ENCODE measurements at places on chromosomes 12 and 14.

DNA sequence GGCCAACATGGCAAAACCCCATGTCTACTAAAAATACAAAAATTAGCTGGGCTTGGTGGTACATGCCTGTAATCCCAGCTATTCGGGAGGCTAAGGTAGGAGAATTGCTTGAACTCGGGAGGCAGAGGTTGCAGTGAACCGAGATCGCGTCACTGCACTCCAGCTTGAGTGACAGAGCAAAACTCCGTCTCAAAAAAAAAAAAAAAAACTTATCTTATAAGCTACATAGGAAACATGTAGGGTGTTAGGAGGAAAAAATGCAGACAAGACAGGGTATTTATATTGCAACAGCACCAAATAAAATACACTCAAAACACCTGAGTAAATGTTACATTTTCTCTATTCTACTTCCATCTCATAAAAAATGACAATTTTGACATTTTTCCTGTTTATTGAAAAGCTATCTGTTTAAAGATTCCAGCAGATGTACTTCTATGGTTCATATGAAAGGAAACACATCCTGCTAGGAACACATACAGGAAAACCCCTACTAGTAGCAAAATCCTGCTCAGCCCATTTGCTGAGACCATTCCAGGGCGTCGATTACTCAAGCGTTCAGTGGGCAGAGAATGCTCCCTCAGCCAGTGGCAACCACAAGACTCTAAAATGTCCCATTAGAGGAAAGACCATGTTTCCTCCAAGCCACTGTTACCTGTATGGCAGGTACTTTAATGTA is 19.7 kb downstream of the CORO1C start:
- no peak for DNase-seq

DNA sequence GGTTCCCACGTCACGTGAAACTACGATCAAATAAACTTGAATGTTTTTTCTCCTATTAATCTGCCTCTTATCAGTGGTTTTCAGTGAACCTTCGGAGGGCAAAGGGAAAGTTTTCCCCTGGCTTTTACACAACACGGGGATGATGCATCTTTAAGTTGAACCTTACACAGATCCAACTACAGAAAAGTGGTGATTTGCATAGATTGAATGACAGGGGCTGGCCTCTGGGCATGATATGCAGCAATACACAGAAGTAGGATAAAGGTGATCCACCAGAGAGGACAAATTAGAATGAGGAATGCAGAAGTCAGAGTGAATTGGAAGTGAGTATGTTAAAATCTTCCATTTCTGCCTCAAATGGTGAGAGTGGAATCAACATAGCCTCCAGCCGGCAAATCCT is 11.6 kb downstream of the GSG1 start:
- no peak for DNase-seq

GRCh38 chr14:23371865-23372264 is 744 bp upstream of the IL25 start:
- no peak for DNase-seq

GRCh38 chr12:59999291-59999690 is 403.5 kb downstream of the SLC16A7 start:
- no peak for DNase-seq

DNA sequence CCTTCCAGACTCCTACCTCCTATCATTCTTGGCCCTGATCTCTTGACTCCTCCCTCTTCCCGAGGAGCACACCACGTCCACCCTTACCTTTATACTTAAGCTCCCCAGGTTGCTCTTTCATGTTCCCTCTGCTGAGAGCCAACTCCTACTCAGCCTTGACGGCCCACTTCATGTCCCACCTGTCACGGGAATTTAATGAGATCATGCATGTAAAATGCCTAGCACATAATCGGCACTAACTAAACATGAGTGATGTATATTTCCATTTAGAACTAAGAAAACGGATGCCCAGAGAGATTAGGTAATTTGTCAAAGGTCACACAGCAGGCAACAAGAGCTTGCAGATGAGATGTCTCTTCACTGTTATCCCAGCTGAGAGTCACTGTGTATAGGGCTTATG is 45.1 kb downstream of the NOS1 start:
- no peak for DNase-seq

DNA sequence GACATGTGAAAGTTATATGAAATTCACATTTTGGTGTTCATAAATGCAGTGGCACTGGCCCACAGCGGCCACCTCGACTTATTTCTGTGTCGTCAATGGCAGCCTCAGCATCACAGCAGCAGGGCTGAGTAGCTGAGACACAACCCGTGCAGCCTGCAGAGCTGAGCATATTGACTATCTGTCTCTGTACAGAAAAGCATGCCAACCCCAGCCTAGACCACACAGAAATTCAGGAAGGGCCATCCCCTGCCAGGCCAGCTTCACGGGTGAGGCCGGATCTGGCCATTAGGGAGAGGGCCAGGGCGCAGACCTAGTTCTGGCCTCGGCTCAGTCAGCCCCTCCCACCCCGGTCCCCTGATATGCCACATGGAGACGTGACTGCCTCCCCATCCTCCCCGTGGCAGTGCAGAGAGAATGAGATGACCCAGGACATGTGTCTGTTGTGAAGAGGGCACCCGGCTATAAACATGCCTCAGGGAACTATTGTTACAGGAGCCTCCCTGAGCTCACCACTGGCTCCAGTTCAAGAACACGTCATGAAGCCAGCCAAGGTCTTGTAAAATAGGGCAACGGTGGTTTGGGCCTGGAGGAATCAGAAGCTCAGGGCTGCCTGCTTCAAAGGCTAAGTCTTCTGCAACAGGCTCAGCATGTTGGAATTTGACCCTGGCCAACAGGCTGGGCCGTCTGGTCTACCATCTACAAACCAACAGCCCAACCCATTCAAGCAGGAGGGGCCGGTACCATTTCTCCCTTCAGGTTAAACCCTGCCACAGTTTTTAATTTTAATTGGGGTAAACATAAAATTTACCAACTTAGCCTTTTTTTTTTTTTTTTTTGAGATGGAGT is 25.5 kb downstream of the SCARB1 start:
- DNase-seq: no peak

- DNase-seq: no peak
Observed at GRCh38 chr14:63793376-63793775, 59.4 kb upstream of the SYNE2 start.

DNA sequence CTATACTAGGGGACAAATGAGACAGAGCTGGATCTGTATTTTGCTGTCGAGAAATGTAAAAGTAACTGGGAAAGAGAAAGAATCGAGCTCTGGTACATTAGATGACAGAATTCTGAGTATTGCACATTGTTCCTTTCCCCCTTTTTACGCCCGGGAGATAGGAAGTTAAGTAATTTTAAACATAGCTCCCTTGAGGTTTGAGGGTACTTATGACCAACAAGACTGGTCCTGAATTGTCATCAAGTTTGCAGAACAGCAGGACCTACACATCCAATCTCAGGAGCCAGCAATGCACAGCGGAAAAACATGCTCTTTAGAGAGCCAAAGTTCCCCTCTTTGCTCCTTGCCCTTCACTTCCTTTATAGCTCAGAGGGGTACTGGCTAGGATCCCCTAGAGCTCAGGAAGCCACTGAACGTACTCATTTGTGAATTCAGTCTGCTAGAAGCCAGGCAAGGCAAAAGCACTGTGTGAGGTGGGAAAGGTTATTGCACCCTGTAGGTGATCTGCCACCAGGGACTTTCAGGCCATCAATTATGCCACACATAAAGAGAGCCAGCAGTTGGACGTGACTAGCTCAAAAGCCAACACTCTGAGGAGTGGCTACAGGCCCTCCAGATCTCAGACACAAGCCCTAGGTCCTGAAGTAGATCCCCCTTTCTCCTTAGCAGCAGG is 333.8 kb downstream of the KCNH5 start:
- DNase-seq: no peak

DNA sequence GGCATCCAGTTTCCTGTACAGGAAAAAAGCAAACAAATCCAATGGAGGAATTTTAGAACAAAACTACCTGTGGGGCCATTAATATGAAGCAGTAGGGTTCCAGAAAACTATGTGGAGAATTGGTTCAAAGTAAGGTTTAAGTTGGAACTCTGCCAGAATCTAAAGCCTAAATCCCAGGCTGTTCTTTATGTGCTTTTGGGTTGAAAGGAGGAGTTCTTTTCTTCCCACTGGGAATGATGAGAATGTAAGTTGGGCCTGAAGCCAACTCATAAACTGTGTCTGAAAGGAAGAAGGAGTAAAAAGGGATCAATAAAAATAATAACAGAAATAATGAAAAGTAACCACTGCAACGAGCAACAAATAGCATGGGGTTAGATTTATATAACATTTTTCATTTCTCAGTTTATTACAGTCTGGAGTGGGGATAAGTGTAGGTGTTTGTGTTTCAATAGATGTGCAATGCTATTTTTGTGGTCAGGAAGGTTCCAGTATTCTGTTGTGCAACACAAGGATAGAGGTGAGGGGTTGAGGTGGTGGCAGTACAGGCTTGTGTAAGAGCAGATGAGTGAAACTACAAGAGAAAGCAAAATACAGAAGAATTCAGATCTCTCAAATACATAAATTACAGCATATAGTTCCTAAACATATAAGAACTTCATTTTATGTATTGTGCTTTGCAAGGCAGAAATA is 373.6 kb downstream of the EMP1 start:
- no peak for DNase-seq

DNA sequence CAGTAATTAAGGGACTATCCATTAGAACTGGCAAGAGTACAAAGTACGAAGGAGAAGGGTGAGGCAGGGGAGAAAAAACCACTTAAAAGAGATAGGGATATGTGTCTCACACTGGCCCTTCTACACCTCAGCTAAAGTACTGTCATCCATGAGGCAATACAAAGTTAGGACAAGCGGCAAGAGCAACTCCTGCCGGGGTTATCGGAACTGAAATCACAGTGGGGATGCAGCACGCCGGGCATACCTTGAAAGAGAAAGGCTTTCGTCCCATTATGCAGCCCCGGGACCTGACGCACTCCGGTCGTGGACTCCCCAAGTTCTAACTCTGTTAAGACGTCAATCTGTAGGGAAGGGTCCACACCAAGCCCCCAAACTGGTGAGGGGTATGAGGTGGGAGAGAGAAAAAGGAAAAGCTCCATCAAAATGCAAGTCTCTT is 1.1 kb downstream of the NELL2 start:
- peak; percentile 11 for DNase-seq

DNA sequence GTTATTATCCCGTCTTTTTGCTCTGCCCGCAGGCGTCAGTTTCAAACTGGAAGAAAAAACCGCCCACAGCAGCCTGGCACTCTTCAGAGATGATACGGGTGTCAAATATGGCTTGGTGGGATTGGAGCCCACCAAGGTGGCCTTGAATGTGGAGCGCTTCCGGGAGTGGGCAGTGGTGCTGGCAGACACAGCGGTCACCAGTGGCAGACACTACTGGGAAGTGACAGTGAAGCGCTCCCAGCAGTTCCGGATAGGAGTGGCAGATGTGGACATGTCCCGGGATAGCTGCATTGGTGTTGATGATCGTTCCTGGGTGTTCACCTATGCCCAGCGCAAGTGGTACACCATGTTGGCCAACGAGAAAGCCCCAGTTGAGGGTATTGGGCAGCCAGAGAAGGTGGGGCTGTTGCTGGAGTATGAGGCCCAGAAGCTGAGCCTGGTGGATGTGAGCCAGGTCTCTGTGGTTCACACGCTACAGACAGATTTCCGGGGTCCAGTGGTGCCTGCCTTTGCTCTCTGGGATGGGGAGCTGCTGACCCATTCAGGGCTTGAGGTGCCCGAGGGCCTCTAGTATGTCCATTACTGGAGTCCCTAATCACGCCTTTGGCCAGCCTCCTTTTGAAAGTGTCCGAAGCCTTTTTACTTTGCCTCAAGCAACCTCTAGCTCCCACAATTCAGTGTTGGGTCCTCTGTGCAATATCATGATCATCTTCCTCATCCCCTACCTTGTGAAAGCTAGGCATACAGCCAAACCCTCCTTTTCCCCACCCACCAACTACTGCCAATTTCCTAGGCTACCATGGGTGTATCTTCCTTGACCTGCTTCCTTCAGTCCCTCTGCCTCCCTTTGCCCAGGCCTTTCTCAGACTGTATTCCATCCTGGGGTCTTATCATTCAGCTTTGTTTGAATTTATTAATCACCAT is 891 bp downstream of the SPRYD4 start:
- no peak for DNase-seq

DNA sequence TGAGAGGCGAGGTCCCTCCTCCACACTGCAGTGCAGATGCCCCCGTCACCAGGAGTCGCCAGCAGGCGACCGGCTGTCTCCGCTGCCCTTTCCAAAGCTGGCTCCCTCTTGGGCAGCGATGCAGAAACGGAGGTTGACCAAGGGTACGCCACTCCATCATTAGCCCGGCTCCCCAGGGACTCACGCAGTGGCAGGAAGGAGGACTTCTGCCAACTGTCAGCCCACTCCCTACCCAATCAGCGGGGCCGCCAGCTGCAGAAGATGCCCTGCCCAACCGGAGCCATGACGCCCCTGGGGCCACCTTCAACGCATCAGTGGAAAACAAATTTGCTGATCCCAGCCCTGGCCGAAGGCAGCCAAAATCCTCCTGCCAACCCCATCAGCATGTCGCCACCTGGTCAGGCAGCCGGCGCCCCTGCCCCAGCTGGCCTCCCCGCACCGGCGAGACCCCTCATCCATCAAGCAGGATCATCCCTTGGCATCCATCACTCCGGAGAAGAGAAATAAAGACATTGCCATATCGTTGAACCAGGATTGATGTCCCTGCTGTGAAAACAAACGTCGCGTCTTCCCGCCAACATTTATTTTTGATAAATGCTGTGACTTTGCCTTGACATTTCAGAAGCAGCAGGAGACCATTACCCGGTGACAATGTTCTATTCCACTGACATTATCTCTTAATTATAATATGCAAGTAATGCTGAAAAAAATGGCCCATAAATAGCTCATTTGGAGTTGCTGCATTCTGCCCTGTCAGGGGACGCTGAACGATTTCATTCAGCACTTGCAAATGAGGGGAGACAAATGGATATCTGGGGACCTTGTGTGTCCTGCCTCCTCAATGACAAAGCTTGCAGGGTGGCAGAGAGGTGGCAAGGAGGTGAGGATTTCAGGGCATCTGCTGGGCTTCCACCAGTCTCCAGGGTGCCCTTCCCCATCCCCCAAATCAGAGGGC is 105.1 kb downstream of the SCARB1 start:
- no peak for DNase-seq

DNA sequence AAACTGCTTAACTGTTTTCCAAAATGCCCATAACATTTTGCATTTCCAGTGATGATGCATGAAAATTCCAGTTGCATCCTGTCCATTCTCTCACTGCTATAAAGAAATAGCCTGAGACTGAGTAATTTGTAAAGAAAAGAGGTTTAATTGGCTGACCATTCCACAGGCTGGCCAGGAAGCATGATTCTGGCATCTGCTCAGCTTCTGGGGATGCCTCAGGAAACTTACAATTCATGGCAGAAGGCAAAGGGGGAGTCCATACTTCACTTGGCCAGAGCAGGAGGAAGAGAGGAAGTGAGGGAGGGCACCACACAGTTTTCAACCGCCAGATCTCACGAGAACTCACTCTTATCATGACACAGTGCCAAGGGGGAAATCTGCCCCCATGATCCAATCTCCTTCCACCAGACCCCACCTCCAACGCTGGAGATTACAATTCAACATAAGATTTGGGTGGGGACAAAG is 18.2 kb upstream of the CLEC2D start:
- no peak for DNase-seq

DNA sequence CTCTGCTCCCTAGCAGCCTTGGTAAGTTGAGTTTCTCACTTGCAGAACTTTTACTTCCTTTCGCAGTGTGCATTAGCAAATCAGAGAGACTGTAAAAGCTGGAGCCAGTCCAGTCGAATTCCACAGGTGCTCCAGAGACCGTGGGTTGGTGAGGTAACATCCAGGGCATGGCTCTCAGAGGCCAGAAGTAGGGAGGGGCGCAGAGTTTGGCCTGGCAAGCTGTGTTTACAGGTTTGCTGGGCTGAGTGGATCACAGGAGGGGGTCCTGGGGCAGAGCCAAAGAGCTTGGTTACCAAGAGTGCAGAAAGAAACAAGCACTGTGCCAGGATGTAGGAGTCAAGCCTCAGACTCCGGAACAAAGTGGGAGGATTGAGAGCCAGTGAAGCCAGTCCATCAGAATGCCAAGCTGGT is 10.2 kb upstream of the BHLHE41 start:
- no peak for DNase-seq

All from activated T-helper 1 cell treated with Interleukin-2 at 50 U/mL for 16 hours (primary cell).